Left lung (tissue), 14 donors: ENCODE measurements at places on chromosomes 7 and 10. TPM values are rescaled to one million over a fixed set of nuclear protein-coding genes. Genes with fewer than 3 reads are reported as not detected.

GRCh38 chr10:3364768-3365480, 192.3 kb upstream of the PITRM1 start:
- DNase-seq: no peak

- DNase-seq: no peak
These were observed 282.9 kb downstream of the PAXIP1 start for GRCh38 chr7:154720016-154720415.

The PON2 gene
- total RNA-seq: 192 TPM

GRCh38 chr7:1946025-1946772, 276.1 kb downstream of the ELFN1 start:
- peak; percentile 30 for DNase-seq

DNA sequence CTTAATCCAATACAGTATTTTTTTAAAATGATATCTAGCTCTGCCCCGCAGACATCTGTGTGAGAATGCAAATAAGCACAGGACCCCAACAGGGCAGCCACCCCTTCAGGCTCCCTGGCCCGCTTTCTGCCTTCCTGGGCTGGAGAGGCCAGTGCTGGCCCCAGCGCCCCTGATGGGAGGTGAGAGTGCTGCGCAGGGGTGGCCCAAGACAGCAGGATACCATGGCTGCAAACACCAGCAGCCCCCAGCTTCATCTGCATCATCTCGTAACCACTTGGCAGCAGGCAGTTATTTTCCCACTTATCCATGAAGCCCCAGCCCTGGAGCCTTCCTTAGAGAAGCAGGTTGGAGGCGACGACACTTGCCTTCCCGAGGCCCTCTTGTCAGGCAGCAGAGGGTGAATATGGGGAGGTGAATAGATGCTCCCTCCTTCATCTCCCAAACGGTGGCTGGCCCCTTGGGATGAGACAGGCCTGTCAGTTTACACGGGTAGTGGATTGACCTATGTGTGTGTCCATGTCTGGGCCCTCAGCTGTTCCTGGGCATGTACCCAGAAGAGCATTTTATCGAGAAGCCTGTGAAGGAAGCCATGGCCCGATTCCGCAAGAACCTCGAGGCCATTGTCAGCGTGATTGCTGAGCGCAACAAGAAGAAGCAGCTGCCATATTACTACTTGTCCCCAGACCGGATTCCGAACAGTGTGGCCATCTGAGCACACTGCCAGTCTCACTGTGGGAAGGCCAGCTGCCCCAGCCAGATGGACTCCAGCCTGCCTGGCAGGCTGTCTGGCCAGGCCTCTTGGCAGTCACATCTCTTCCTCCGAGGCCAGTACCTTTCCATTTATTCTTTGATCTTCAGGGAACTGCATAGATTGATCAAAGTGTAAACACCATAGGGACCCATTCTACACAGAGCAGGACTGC, 71.2 kb downstream of the ALOX5 start:
- DNase-seq: no peak

DNA sequence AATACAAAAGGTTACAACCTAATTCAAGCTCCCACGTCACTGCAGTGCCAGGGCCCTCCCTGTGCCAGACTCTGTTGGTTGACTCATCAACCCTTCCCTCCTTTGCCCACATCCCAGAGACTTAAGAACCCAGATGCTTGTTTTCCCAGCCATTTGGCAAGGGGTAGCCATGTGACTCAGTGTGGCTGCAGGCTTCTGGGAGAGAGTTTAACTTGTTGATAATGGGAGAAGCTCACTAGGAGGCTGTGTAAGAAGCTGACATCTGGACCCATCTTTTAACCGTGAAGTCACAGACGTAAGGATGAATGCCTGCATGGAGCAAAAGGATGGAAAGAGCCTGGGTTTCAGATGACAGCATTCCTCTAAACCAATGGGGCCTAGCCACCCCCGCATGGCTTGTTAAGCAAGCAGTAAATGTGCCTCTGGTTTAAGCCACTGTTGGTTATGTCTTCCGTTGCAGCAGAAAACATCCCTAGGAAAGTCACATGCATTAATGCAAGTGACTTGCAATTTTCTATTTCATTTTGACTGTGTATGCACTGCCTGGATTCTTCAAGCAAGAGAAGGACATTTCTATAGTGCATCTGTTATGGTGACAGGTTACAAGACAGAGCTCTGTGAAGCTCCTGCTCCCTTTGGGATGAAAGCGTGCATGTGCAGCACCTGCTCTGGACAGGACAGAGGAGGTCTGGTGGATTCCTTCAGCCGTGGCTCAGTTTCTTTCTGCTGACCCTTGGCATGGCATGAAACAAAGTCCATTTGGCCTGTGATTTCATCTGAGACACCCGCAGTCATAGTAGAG, 57.5 kb upstream of the CREB5 start:
- no peak for DNase-seq

The INMT gene
- total RNA-seq: 164 TPM

The DYNC1I1 gene
- total RNA-seq: 1.9 TPM

The NT5C2 gene
- total RNA-seq: 95.3 TPM

DNA sequence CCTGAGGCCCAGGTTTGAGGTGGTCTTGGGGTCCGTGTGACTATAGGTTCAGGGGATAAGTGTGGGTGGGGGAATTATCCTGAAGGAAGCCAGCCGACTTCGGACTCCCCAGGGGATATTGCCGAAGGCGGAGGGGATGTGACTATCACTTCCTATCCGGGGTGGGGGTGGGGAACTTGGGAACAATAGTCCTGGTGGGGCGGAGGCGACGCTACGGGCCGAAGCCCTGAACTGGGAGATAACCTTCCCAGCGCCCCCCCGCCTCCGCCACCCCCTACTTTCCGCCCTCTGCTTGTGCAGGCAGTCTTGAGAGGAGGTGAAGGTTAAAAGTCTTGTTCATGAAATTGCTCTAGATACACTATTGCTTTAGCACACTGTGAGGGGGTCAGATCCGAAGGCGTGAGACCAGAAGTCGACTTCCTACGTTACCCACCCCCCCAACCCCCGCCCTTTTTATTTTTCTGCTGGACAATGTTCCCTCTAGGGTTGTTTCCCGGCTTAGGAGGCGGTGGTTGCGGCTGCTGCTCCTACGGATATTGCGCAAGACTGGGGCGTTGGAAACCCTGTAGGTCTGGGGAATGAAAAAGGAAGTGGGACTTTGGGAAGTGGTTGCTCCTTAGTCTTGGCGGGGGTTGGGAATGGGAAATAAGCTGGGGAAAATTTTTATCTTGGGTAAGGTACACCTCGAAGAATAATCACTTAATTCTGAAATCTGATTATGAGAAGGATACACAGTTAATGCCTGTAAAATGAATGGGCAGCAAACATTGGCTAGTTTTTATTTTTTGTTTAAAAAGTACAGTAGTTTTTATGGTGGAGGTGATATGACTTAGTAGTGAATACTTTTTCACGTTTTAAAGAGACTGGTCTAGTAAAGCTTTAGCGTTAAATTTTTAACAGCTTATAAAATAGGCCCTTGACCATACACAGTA, 1.5 kb downstream of the PTPN12 start:
- DNase-seq: peak; percentile 83

GRCh38 chr10:31836569-31837406, 91.8 kb downstream of the ARHGAP12 start:
- no peak for DNase-seq

The ENTPD1 gene
- 31.4 TPM for total RNA-seq
